Stimulated activated CD4-positive, alpha-beta T cell treated with anti-CD3 and anti-CD28 coated beads, Interleukin-2, amount 100 ng/mL, for 4 hours (primary cell): ENCODE measurements at places on chromosomes 3 and 15.

GRCh38 chr15:37368961-37369360 lies 268.6 kb upstream of the MEIS2 start:
- no peak for DNase-seq

DNA sequence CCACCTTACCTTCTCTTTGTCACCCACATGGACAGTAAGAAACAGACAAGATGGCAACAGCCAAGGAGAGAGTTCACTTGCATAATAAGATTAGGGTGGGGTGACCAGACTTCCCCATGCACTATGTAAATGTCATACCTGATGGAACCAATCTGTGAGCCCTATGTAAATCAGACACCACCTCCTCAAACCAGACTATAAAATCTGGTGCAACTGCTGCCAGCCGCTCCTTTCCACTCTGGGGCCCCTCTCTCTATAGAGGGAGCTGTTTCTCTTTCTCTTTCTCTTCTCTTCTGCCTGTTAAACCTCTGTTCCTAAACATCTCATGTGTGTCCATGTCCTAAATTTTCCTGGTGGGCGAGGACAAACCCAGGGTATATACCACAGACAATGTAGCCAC lies 405.5 kb upstream of the CNTN4 start:
- no peak for DNase-seq

GRCh38 chr3:146972726-146973125 lies 367.6 kb upstream of the PLSCR5 start:
- no peak for DNase-seq

GRCh38 chr3:51992017-51992682 lies 3.5 kb downstream of the RPL29 start:
- no peak for DNase-seq

DNA sequence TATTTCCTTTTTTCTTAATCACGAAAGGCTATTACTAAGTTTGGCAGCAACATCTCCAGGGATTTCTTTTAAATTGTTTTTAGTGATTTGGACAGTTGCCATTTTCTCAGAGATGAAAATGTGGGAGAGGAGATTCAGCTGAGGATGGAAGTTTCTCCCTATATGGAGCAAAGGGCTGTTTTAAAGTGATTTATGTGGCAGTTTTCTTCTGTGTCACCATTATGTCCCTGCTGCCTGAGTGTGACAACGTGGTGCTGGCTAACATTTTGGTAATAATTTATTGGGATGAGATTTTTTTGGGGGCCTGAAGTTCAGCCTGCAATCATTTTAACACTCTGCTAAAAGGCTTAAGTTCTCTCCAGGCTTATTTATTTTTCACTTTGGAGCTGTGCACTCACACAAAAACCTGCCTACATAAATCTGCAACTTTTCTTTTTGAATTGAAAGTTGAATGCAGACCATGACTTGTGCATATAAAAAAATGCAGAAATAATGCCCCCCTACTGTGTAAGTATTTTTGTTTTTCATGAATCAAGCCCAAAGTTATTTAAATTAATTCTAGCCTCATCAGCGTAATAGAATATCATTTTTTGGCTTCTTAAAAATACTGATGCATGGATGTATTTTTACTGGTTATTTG lies 210.9 kb downstream of the ZIC1 start:
- no peak for DNase-seq

DNA sequence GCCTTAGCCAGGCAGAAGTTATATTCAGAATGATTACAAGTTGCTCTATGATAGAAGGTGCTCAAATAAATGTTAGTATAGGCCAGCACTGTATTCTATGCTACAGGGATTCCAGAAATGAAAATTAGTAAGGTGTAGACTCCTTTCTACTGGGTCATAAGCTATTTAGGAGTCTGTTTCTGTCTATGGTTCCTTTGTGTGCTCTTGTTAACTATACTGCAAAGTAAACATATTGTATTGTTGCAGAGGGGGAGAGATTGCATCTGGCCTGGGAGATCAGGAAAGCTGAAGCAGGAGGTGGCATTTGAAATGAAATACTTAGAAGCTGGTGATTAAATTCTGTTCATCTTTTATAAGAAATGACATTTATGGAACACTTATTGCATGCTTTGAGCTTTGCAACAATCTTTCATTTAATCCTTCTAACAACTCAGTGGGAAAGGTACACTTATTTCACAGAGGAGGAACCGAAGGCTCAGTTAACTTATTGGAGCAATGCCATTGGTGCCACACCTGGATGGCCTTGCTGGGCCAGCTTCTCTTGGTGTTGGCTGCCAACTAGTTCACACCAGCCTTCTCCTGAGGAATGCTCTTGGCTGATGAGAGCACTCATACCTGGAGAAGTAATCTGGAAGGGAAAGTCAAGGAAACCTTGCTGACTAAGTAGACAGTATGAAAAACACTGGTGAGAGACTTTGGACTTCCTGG lies 39.1 kb downstream of the ABHD5 start:
- no peak for DNase-seq

DNA sequence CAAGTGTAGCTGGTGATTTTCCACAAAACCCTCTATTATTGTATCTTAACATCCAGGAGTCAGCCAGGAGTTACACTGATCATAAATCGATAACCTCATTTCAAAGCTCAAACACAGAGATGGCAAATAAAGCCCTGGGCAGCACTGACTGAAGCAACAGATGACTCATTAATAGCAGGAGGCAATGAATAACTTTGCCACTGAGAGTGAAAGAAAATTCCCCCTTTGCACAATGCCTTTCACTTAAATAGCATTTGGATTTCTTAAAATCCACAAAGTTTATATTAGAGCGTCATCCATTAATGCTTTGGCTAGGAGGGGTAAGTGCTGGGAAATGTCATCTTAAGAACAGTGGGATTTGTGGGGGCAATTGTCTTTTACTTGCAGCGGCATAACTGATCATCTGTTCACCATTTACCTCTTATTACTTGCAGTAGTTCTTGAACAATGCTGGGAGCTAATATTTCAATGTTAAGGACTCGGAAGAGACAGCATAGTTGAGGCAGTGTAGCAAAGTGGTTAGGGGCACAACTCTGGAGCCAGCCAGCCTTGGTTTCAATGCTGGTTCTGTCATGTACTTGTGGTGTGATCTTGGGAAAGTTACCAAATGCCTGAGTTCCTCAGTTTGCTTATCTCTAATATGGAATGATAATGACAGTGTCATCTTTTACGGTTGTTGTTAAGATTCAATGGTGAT lies 630.4 kb upstream of the TBL1XR1 start:
- DNase-seq = no peak

DNA sequence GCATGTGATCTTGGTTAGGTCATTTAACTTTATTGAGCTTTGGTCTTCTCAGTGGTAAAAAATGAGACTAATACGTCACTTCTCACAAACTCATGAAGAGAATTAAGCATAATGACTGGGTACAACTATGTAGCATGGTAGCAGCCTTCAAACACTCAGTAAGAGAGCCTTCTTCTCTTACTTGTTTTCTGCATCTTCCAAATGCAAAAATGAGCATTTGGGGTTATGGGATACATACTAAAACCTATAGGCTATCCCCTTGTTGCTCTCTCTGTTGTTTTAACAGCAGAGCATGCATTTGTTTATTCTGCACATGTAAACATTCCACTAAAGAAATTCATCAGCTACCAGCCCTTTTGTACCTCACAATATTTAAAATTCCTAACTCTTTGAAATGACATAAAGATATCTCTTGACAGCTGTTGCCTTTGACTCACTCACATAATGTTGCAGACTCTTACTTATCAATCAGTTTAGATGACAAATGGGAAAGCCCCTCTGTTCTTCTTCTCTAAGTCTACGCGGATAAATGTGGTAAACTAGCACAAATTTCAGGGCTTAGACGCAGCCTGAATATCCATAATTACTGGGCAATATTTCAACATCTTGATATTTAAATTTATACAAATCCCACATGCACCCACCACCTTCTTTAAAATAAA lies 327.3 kb upstream of the SATB1 start:
- DNase-seq = no peak

GRCh38 chr3:81033684-81034083 lies 727.8 kb downstream of the GBE1 start:
- no peak for DNase-seq
